ENCODE measurements at places on chromosomes 16 and 17.

GRCh38 chr17:81345228-81346089, 49.8 kb upstream of the BAHCC1 start:
- peak; percentile 27 for DNase-seq

GRCh38 chr17:56608944-56609343, 15.4 kb downstream of the NOG start:
- DNase-seq: no peak

DNA sequence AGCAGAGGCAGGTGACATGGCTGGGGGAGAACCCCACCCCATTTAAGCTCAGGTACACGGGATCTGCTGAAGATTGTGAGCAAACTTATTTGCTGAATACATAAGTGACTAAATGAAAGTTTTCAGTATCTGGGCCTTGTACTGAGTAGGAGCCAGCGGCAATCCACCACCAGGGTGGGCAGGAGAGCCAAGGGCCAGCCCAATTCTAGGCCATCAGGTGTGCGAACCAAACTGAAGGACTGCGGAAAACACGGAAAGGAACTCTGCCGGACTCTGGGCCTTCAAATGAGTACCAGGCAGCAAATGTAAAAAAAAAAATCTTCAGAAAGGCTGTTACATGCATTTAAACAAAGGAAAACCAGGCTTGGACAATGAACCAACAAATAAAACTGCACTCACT, 19.7 kb downstream of the ARHGAP17 start:
- no peak for DNase-seq

DNA sequence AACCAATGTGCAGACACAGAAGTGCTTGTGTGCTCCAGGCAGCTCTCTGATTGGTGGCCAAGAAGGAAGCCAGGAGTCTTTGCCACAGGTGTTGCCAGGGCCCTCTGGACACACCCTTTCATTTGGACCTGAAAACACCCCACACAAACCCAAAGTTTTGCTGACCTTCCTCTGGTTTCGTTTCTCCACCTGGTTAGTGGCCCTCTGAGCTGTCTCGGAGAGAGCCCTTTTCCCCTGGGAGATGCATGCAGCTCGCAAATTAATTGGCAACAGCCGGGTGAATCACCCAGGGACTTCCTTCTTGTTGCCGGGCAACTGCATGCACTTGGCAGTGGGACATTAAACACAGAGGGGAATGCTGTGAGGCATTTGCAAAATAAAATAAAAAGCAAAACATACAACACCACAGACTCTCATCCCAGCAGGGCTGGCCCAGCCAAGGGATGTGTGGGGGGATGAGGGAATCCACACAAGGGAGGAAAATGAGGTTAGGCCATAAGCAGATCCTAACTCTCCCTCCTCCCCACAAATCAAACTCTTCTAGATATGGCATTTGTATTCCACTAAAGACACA, 286.6 kb downstream of the SOX9 start:
- no peak for DNase-seq

DNA sequence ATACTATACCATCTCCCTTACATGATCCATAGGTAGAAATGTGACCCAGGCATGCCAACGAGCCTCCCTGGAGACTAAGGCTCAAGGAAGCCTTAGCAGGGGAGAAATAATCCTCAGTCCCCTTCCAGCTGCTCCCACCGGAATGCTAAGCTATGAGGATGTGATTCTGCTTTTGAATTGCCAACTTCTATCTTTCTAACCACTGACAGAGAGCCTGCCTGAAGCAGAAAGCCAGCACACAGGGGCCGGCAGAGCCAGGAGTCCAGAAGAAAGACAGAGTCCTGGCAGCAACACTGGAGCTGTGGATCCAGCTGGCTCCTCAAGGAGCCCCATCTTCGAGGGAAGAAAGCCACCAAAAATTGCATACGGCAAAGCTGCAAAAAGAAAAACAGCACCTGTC, 579.6 kb upstream of the CDH5 start:
- no peak for DNase-seq

DNA sequence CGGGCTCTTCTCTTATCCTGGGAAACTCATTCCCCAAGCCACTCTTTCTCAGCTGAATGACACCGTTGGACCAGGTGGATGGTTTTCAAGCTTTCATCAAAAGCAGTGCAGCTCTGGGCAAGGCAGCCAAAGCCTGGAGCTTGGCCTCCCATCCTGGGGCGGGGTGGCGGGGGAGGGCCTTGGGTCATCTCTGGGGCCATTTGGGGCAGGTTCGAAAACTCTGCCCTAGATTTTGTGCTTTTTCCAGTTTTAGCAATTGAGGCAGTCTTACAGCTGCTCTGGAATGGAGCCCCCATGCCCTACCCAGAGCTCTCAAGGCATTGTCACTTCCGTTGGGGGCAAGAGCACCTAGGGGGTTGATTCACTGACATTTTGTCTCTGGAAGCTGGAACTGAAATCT, 9.1 kb downstream of the MPRIP start:
- DNase-seq: no peak

GRCh38 chr17:44254361-44255095, 13.4 kb downstream of the SLC4A1 start:
- DNase-seq: no peak

- DNase-seq: no peak
Observed at GRCh38 chr16:1553946-1554825, 20.7 kb downstream of the TMEM204 start.

- DNase-seq: peak; percentile 58
Observed at GRCh38 chr16:11232852-11233726, 22.9 kb downstream of the SOCS1 start.

- no peak for DNase-seq
Observed at GRCh38 chr16:31861455-31861854, 12.2 kb upstream of the ZNF267 start.

GRCh38 chr16:4615384-4616046, 827 bp upstream of the UBALD1 start:
- DNase-seq: no peak

DNA sequence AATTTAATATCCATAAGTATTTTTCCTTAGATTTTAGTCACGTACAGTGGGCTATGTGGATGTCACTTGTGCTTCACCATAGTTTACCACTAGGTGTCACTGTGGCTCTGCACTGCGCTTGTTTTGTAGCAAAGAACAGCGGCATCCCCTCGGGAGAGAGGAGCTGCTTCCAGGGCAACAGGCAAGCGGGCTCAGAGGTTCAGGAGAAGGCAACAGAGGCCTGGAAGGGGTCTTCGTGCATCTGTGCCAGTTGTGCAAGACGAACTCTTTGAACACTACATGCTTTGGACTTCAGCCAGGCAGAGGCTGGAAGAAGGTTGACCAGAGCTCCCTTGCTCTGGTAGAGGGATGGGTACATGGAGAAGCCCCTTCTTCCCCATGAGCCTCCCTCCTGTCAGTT, 20.6 kb downstream of the CYB561 start:
- peak; percentile 38 for DNase-seq

GRCh38 chr17:2701161-2701995, 10.2 kb downstream of the CLUH start:
- no peak for DNase-seq

GRCh38 chr16:47392081-47392480, 68.8 kb downstream of the ITFG1 start:
- DNase-seq: no peak

DNA sequence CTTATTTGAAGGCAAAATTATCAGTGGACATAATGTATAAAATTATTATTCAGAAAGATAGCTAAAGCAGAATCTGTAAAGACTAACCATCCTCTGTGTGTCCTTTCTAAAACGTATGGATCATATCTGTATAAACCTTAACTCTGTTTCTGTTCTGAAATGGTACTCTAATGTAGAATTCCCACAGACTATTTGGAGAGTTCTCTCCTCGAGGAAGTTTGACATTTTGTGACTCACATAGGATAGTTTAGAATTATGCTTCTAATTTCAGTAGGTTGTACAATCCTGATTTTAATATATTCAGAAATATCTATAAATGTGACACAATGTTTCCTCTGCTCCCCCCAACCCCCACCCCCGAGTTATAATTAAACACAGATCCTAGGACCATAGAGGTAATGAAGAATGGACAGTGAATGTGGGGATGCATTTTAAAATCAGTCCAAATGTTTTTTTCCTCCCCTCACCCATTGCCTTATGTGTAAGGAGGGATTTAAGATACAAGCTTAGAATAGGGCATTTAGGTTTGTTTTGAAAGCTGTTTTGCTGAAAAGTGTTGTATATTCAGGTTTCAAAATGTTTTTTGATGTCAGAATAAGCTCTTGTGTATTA, 66.8 kb downstream of the BCAS3 start:
- no peak for DNase-seq

GRCh38 chr17:48173191-48173984, 65.8 kb downstream of the SNX11 start:
- no peak for DNase-seq

- no peak for DNase-seq
Observed at GRCh38 chr17:30248786-30249185, 13.3 kb upstream of the SLC6A4 start.

Data from activated CD8-positive, alpha-beta memory T cell treated with anti-CD3 and anti-CD28 coated beads for 1 hour (primary cell).